ENCODE measurements at places on chromosomes 11 and 22.

GRCh38 chr11:134951305-134951700 is 539.3 kb upstream of the B3GAT1 start:
- DNase-seq: no peak

- no peak for DNase-seq
Observed at GRCh38 chr11:61439615-61440014, 9.7 kb downstream of the SDHAF2 start.

DNA sequence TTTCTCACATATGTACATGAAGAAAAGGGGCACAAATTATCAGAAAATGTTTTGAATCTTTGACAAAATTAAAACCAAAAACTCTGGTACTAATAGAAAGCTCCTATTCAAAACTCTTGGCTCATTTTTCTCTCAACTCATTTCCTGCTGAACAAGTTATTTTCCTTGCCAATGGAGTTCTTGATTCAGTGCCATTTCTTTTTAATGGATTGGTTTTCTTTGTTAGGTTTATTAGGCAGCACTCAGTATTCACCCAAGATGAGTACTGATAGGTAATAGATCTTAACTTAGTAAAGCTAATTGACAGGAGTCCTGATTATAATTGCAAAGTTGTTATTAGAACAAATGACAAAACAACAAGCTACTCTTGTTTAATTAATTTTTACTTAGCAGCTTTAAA is 279.4 kb upstream of the PDGFD start:
- DNase-seq: no peak

DNA sequence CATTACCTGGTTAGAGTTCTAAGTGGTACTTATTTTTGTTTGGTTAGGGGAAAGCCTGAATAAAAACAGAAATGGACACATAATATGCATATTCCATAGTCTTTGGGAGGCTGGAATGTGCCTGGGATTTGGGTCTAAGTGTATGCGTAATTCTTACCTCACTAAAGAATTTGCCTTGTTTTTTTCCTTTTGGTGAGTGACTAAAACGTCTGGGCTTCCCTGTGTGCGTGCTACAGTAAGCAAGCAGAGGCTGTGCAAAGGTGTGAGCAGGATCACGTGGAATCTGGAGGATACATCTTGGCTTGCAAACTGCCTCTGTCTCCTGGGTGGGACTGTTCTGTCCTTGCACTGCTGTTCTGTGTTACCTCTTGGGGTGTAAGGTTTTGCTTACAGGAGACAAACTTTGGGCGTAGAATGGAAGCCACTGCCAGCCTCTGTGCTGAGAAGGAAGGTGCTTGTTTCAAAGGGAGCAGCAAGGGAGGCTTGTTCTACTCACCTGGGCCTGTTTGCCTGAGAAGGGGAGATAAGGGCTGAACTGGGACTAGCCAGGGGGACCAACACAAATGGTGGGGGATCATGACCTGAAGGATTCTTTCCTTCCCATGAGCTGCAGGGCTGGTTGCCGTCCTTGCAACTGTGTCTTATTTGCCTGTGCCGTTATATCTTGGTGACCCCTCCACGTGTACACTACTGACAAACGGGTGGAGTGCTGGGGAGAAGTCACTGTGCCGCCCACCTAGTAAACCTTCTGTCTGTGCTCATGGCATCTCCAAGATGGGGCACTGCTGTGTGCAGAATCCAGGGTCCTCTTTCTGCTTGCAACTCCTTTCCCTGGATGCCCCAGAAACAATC is 4.5 kb downstream of the NEAT1 start:
- DNase-seq: no peak

- DNase-seq: no peak
Observed at GRCh38 chr11:73326929-73327811, 19.1 kb downstream of the ARHGEF17 start.

DNA sequence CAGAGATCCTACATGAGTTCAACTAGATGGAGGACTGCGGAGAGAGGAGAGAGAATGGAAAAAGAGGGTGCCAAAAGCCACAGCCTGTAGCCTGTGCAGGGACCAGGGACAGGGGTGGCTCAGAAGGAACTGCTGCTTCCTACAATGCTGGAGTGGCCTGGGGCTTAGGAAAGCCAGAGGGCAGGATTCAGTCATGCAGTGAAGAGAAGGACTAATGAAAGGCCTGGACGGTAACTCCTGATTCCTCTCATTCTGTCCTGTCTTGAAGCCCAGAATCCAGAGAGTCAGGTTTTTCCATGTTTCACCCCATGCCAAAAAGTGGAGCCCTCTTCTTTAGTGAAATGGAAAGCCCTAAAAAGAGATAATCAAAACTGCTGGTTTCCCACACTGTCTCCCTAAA is 48.4 kb upstream of the INCENP start:
- no peak for DNase-seq

GRCh38 chr11:114027926-114028325 is 31.6 kb upstream of the ZBTB16 start:
- no peak for DNase-seq

DNA sequence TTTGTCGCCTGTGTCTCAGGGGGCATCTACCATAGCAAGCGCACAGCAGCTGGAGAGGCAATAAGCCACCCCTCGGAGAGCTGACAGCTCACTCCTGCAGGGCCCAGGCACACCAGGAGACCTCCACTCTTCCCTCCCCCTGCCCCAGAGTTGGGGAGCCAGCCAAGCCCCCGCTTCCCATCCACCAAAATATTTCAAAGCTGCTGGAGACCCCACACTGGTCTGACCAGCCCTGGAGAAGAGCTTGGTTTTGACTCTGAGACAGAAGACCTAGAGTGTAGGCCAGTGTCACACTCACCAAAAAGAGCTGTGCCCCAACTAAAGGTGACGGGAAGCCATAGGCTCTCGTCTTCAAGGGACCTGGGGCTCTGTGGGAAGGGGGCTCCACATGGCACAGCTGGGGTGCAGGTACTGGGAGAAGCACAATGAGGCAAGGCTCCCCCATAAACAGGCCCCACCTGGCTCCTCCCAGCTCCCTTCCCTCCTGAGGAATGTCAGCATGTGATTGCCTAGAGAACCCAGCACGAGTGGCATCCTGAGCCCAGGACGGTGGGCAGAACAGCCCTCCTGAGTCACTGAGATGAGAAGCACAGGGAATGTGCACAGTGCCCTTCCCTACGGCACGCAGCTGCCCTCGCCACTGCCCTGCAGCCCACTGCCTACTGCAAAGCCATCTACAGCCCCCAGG is 5.8 kb upstream of the GNAZ start:
- DNase-seq: no peak

DNA sequence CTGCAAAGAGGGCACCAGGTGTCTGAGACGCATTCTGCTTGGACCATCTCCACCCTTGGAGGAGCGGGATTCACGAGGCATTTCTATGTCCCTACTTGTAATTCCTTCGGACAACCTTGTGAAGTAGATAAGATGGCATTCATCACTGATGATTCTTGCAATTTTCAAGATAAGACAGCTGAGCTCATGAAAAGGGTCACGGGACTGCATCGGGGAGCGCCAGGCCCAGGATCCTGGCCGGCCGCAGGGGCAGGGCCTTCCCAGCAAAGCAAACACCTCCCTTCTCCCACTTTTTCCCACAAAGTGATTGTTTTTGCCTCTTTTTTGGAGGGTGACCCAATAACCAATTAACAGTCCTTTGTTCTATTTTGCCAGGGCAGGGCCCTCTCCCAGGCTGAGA is 8.4 kb downstream of the LIF start:
- DNase-seq: no peak

DNA sequence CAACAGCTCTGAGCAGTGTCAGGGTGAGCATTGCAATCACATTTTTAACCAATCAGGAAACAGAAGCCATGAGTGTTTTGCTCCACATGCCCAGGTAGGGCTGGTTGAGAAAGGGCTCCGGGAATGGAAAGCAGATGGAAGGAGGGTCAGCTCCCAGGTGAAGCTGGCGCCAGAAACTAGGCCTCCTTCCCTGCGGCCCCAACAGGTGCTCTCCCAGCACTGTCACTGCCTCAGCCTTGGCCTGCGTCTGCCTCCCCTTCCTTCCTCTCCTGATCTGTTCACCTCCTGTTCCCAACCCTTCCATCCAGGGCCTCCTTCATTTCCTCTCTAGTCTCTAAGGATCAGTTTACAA is 4.6 kb upstream of the VSIG10L2 start:
- DNase-seq: no peak
